Activated CD8-positive, alpha-beta memory T cell treated with anti-CD3 and anti-CD28 coated beads, Interleukin-2, amount 10 ng/mL, durations not matched to agents 7 days and 5 days (primary cell): ENCODE measurements at places on chromosomes 5 and 9.

DNA sequence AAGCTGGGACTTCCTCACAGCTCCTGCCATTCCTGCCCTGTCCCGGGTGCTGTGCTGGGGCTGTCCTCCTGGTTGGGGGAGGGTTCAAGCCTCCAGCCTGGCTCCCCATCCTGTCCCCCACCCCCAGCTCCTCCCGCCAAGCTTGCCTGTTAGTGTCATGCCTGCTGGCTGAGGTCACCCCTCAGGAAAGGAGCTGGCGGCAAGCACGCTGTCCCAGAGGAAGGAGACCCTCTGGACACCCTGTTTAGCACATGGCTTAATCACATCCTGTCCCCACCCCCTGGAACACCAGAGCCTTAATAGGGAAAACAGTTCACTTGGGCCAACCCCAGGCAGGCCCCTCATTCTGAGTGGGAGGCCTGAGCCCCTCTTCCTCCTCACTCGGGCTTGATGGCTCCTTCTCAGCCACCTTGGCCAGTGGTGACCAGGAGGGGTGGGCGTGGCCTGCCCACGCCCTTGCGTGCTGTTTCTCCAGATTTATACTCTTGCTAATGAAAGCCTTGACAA lies 9.2 kb upstream of the PHYHD1 start:
- DNase-seq: no peak

DNA sequence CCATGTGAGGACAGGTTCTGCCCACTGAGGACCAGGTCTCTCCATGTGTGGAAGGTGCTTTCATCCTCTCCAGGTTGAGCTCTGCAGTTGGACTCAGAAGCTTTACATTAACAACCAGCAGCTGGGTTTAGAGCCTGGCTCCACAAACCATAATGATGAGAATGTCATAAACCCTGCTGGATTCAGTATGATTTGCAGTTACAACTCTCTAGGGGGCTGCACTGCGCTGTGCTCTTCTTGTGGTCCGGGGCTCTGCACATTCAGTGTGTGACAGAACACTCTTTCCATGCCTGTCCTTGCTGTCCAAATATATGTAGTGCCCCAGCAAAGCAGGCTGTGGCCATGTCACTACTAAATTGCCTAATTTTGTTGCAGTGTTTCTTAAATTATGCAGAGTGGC lies 334.3 kb downstream of the ICE1 start:
- DNase-seq: no peak

- peak; percentile 91 for DNase-seq
These were observed 7.4 kb downstream of the GALNT10 start for GRCh38 chr5:154197801-154198491.

GRCh38 chr9:87008667-87009066 lies 61.4 kb upstream of the GAS1 start:
- no peak for DNase-seq

GRCh38 chr9:135562235-135562745 lies 734 bp downstream of the PAEP start:
- no peak for DNase-seq

- DNase-seq: no peak
These were observed 27.1 kb upstream of the MLLT3 start for GRCh38 chr9:20649381-20649780.

- no peak for DNase-seq
These were observed 92.7 kb upstream of the NEURL1B start for GRCh38 chr5:172548311-172548731.

GRCh38 chr9:136977649-136978072 lies 357 bp downstream of the PTGDS start:
- DNase-seq: no peak

- DNase-seq: no peak
These were observed 55.4 kb upstream of the ERCC6L2 start for GRCh38 chr9:95820074-95820473.

- DNase-seq: no peak
These were observed 32.8 kb upstream of the BASP1 start for GRCh38 chr5:17184588-17184987.

DNA sequence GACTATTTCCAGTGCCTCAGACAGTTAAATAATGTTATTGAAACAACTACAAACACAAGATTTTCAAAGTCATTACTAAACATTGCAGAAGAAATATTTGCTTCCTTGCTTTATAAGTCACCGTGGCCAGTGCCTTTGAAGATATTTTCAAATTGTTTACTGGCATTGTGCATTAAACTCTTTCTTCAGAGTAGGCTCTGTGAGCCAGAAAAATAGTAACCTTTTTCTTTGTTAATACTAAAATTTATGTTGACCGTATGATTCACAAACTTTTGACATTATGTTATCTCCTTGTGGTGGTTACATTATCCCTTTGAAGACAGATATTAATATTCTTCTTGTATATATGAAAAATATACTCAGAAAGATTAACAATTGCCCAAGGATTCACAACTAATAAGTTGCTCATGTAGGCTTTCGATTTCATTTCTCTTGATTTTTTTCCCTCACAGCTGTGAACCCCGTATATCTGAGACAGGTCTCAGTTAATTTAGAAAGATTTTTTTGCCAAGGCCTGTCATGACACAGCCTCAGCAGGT lies 140.1 kb downstream of the NR3C1 start:
- DNase-seq: no peak

GRCh38 chr5:62600560-62601252 lies 22.1 kb downstream of the LRRC70 start:
- no peak for DNase-seq

DNA sequence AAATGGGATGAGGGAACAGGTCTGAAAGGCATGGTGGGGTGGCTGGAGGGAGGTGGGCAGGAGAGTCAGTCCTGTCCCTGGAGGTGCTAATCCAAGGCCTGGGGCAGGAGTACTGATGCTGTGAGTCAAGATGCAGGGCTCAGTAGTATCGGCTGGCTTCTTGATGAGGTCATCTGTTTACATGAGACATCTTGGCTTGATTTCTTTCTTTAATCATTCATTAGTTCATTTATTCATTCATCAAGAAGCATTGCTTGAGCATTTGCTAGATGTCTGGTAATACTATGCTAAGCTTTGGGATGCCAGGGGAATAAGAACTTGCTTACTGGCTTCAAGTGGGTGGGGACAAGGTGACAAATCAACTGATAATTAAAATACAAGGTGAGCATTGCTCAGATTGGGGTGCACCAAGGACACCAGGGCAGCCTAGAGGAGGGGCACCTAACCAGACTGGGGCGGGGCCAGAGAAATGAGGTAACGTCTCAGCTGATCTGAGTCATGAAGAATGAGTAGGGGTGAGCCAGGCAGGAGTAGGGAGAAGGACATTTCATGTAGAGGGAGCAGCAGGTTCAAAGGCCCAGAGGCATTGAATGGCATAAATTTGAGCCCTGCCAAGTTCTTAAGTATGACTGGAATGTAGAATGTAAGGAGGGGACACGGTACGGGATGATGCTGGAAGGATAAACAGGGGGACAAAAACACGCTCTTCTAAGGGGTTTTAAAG lies 88.8 kb downstream of the EGFLAM start:
- no peak for DNase-seq

GRCh38 chr5:170166101-170166500 lies 60.4 kb downstream of the FOXI1 start:
- DNase-seq: no peak

- peak; percentile 70 for DNase-seq
These were observed 586 bp downstream of the HMGXB3 start for GRCh38 chr5:150000990-150001659.

DNA sequence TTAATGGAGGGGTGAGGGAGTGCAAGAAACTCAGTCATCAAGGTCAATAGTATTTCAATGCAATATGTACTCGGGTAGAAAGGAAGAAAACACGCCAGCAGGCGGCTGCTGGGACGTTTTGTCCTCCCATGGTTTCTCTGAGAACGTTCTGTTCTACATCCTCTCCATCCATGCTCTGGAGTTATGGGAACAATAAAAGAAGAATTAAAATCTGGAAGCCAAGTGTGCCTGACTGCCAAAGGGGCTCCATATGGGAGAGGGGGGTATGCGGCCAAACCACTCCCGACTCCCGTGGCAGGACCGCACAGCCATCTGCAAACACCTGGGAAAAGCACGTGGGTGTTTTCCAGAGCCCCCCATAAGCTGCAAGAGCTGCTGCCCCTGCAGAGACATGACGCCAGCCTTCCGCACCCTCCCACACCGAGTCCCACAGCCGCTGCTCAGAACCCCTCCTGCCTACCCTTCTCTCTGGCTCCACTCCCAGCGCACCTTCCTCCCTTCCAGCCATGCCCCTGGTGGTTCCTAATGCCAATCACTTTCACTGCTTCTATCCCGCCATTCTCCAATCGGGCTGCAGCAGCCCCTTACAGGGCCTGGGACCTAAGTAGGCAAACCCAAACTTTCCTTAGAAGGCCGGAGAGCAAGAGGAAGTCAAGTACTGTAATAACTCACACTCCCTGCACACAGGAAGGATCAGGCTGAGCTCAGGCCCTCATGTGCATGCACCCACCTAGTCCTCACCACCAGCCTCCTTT lies 241.6 kb downstream of the SYK start:
- peak; percentile 38 for DNase-seq

- DNase-seq: no peak
These were observed 166.0 kb downstream of the HMHB1 start for GRCh38 chr5:143977891-143978461.
